ENCODE measurements at places on chromosomes 12 and 14.

DNA sequence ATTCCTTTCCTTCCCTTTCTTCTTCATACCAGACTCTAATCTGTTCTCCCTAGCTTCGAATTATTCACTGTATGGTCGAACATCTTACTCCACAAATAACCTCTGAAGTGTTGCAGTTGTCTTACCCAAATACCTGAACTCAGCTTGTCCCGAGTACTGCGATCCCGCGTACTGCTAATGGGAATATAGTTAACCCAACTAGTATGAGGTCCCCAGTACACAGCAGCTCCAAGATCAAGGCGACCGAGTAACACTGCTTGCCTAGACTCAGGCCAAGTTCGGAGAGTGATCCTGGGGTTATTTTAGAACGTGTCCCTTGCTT is 462 bp upstream of the ETNK1 start:
- DNase-seq = no peak

DNA sequence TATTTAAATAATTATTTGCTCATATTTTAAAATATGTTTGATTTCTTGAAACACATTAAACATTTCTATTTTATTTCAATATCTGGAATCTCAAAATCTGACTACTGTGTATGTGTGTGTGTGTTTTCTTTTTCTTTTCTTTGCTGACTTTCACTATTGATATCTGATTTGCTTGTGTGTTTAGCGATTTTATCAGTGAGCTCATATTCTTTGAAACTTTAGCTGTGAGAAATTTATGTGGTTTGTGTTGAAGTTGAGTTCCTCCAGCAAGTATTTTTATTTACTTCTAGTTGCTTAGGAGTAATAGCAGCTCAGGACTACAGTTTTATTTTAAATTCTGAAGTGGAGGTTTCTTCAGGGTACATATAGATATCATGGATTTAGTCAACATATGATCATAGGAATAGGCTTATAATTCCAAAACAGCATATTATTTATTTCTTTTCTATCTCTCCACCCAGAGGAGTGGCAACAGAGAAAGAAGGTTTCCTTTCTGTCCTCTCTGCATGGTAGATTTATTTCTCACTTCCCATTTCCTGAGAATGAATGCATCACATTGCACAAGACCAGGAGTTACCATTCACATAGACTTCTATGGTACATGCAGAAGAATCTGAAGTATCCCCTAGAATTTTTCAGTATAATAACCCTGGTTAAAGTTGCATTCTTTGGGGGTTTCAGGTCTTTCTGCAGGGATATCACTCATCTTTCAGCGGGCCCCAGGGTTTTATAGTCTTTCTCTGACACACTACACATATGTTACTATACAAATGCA is 60.5 kb downstream of the PTPRQ start:
- no peak for DNase-seq

DNA sequence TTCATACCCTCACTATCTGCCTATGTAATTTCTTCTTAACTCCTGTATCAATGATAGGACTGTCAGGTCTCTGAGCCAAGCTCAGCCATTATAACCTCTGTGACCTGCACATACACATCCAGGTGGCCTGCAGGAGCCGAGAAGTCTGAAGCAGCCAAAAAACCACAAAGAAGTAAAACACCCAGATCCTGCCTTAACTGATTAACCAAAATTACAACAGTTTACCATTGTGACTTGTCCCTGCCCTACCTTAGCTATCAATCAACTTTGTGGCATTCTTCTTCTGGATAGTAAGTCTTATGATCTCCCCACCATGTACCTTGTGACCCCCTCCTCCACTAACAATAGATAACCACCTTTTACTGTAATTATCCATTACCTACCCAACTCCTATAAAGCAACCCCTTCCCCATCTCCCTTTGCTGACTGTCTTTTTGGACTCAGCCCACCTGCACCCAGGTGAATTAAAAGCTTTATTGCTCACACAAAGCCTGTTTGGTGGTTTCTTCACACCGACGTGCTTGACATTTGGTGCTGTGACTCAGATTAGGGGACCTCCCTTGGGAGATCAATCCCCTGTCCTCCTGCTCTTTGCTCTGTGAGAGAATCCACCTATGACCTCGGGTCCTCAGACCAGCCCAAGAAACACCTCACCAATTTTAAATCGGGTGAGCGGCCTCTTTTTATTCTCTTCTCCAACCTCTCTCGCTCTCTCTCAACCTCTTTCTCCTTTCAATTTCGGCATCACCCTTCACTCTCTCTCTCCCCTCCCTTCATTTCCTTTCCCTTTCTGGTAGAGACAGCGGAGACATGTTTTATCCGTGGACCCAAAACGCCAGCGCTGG is 11.5 kb upstream of the LGMN start:
- DNase-seq = no peak

GRCh38 chr14:64755781-64756221 is 51.6 kb downstream of the PLEKHG3 start:
- DNase-seq = no peak

- no peak for DNase-seq
Observed at GRCh38 chr12:75439048-75439447, 41.5 kb upstream of the GLIPR1 start.

- DNase-seq = no peak
Observed at GRCh38 chr14:23009483-23009938, 432 bp downstream of the C14orf93 start.

DNA sequence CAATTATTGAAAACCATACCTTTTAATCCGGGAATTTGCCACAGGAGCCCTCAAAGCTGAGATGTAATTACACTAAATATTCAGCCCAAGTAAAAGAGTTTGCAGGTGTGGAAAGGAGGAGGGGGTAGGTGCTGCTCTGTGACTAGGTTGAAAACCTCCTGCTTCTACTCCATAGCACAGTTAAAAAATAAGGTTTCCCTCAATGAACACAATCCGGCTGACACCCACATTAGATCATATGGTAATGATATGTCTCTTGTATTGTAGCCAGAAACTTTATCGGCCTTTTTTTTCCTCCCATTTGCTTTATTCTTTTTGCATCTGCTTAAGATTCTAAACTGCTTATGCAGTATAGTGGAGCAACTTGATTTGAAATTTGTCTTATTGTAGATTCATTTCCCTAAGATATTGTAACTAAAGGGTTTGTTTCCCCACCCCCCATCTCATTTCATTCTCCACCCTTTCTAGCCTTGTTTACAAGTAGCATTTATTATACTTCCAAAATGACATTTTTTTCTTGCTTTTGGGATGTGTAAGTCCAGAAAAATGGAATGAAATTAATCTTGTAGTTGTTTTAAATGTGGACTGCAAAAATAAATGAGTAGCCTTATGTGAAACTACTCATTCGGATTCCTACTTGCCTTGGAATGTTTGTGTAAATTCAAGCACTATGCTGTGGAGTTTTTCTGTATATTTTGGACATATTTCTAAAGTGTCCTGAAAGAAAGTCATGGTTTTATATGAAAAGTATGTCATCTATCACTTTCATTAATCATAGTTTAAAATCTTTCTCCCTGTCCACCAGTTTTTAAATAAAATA is at the start of gene DCN:
Gene DCN (minus strand): TSS at position 182 of the 820 bp plus-strand sequence. CDS start 4,265 bp downstream, outside the sequence.
- no peak for DNase-seq

- no peak for DNase-seq
Observed at GRCh38 chr12:48981757-48982157, 3.6 kb downstream of the WNT1 start.

DNA sequence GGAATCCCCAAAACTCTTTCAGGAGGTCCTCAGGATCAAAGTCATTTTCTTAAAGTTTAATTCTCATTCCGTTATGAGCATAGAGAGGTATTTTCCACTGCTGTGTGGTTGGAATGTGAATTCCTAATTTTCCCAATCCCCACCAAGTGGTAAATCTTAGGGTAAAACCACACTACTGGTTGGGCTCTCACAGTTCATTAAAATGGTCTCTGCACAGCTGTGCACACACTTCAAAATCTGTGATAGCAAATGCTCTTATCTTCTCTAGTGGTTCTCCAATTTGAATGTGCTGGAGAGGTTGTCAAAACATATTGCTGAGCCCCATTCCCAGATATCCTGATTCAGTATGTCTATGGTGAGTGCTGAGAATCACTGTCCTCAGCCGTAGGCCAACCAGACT is 189.1 kb downstream of the BMP4 start:
- DNase-seq = no peak

- DNase-seq = no peak
Observed at GRCh38 chr14:65346895-65347294, 65.6 kb upstream of the FUT8 start.

DNA sequence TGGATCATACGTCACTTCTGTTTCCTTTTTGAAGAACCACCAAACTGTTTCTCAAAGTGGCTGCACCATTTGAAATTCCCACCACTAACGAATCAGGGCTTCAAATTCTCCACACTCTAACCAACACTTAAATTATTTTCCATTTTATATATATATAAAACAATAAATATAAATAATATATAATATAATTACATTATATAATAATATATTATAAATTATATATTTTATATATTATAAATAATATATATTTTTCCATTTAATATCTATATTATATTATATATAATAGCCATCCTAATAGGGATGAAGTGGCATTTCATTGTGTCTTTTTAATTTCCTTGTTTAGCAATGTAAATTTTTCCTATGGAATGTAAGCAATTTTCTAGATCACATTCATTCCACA is 24.6 kb upstream of the CIT start:
- DNase-seq = no peak

- DNase-seq = no peak
Observed at GRCh38 chr12:49819786-49820185, 8.4 kb downstream of the NCKAP5L start.

DNA sequence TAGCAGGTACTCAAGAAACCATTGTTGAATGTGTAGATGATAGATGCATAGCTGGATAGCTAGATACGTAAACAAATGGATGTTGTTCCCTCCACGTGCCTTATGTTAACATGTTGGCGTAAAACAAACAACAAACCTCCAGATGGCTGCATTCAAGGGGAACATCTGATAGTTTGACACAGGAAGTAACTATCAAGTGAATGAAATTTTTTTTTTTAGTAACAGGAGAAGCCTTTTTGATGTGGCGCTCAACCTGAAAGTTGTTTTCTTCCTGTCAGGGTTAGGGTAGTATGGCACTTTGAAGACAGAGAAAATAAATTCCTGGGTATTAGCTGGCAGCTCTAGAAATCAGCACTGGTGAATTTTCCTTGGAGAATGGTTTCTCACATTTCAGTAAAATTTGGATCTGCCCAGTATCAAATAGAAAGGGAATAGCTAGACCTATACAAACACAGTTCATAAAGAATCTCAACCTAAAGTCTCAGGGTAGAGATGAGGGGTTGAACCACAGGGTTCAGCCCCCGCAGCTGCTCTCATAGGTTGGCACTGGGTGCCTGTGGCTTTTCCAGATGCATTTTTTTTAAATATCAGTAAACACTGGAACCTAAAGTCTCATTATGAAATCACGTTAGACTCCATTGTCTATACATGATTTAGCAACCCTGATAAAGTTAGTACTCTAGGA is 18.8 kb upstream of the RAP1B start:
- no peak for DNase-seq
